ENCODE measurements at places on chromosomes 3 and 15.

DNA sequence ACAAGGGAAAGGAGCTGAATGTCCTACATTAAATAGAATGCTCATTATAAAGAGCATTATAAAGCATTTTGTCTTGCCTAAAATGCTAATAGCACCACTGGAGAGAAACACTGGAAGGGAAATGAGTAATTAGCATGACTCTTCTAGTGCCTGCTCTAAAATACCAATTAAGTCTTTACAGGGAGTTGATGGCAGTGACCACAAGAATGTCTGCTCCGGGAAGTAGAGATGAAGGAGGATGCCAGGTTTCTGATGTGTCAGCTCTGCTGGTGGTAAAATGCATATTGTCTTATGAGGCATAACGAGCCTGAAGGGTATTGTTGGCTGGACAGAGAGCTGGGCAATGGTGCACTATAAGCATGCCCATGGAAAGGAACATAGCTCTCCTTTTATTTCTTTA, 49.5 kb downstream of the MYLK start:
- DNase-seq: no peak

DNA sequence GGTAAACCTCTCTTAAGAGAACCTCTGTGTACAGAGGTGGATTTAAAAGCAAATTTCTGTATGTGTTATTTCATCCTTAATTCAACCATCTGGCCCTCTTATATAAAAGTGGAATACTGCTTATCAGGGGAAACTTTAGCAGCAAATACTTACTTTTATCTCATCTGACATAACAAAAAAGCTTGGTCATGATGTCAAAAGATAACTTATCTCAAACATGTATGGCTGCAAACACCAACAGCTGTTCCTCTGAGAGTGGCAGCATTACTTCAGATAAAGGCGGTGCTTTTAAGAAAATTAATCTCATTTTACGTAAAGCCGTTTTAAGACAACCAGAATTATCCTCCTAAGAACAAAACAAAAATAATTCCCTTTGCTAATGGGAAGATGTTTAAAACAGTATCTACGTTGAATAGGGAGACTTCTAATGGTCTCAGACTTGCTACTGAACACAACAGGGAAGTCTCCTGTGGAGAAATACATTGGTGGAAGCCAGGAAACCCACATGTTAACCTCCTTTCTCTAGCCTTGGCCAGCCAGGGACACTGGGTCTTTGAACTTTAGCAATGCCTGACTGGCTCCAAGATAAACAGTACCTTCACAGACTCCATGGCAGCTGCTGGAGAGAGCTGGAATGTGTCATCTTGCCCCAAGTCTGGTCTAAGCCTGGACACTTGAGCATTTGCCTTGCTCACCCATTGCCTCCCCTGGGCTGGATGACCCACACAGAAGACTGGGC, 18.1 kb downstream of the ARRDC4 start:
- no peak for DNase-seq

DNA sequence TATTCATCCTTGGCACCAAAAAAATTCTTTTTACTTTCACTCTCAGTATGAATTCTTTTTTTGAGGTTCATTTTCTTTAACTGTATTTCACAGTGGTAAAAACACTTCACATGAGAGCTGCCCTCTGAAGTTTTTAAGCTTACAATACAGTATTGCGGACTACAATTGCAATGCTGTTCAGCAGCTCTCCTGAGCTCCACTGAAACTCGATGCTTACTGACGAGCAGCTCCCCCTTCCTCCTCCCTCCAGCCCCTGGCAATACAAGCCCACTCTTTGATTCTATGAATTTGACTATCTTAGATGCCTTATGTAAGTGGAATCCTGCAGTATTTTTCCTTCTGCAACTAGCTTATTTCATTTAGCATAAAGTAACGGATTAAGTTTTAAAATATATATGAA, 183.4 kb downstream of the ADAMTS17 start:
- no peak for DNase-seq

- no peak for DNase-seq
Measured at GRCh38 chr15:37032091-37032775, 68.1 kb downstream of the MEIS2 start.

GRCh38 chr15:88448991-88449461, 18.2 kb downstream of the MRPL46 start:
- DNase-seq: no peak

DNA sequence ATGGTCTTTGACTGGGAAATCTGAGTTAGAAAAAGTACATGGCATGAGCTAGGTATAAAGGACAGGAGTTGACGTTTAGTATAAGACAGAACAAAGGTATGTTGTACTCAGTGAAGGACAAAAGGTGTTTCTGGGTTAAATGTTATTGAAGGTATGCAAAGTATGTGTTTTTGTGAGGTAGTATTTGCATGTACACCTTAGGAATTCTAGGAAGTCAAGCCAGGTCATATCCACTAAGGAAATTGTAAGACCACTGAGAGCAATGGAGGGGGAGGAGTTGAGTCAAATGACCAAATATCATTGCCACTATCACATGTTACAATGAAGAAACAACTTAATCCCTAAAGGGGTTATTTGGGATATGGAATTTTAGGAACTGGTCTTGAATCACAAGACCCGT, 24.4 kb upstream of the TGFBR2 start:
- no peak for DNase-seq

DNA sequence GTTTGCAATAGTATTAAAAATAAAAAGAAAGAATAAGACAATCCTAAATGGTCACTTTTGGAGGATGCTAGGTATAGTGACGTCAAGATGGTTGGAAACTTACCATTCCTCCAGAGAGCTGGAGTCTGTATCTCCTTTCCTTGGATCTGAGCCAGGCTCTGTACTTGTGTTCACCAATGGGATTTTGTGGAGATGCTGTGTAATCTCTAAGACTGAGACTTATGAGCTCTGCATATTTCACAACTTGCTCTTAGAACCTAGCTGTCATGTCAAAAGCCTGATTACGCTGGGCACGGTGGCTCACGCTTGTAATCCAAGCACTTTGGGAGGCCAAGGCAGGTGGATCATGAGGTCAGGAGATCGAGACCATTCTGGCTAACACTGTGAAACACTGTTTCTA, 126.8 kb upstream of the CLSTN2 start:
- no peak for DNase-seq

GRCh38 chr3:10869460-10869859, 53.4 kb downstream of the SLC6A11 start:
- DNase-seq: no peak

- DNase-seq: no peak
Measured at GRCh38 chr15:74179983-74180880, 6.7 kb downstream of the ISLR start.

GRCh38 chr3:62252438-62253157, 120.8 kb downstream of the FEZF2 start:
- DNase-seq: no peak

DNA sequence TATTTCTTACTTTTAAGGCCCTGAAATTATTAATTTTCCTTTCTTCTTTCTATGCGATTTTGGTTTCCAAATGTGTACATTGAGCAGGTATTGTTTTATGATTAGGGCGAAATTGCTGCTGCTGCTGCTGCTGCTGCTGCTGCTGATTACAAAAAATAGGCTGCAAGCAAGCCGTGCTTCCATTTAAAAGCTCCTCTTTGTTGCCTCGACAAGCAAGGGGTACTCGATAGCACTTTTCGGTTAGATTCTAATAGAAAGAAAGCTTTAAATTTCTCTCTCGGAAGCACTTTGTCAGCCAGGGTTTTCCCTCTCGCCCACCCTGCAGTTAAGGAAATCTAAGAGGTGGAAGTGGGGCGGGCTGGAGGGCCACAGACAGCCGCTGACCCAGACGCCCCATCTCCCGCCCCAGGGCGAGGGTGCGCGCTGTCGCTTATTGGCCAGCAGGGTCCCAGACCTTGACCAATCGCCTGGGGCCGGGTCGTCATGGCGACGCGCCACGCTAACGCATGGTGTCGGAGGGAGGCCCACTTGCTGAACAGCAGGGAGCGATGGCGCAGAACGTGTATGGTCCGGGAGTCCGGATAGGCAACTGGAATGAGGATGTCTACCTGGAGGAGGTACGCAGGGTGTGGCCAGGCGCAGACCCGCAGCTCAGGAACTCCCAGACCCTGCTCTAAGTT, at the start of gene CFAP161:
CFAP161 (plus strand) TSS at position 489 of the 680 bp plus-strand sequence; CDS start at position 549, 60 bp downstream.
- DNase-seq: no peak

GRCh38 chr3:138457863-138458735, 23.7 kb downstream of the ESYT3 start:
- DNase-seq: no peak

- DNase-seq: no peak
Measured at GRCh38 chr15:98657721-98658120, 9.4 kb downstream of the IGF1R start.

GRCh38 chr15:31362886-31363285, 36.3 kb downstream of the KLF13 start:
- DNase-seq: no peak

- DNase-seq: no peak
Measured at GRCh38 chr3:81339040-81339845, 422.2 kb downstream of the GBE1 start.

- DNase-seq: no peak
Measured at GRCh38 chr15:69297642-69298353, 914 bp upstream of the PAQR5 start.

All from central memory CD4-positive, alpha-beta T cell (primary cell).